ENCODE measurements at places on chromosomes 3 and 15.

DNA sequence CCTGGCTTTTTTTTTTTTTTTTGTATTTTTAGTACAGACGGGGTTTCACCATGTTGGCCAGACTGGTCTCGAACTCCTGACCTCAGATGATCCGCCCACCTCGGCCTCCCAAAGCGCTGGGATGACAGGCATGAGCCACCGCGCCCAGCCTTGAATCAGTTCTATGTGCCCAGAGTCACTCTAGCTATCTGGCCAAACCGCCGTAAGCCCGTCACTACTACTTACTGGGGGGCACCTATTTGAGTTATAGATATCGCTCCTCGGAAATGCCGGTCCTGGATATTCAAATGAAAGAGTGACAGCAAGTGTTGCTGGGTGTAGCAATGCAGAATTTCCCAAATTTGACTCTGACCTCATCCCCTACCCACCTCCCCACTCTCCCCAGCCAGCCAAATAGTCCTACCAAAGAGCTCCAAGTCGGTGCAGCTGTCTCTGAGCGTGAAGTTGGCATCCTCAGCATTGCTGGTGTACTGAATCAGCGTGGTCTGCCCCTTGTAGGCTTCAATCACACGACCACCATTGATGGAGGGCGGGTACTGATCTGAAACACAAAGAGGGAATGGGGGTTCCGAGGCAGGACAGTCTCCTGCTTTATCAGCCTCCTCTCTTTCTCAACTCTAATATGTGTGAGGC is 38.1 kb downstream of the MUC20 start:
- no peak for DNase-seq

GRCh38 chr3:107272471-107272870 is 104.8 kb upstream of the CCDC54 start:
- no peak for DNase-seq

- DNase-seq, result no peak
These were observed 1.3 kb downstream of the TNK2 start for GRCh38 chr3:195906865-195907683.

DNA sequence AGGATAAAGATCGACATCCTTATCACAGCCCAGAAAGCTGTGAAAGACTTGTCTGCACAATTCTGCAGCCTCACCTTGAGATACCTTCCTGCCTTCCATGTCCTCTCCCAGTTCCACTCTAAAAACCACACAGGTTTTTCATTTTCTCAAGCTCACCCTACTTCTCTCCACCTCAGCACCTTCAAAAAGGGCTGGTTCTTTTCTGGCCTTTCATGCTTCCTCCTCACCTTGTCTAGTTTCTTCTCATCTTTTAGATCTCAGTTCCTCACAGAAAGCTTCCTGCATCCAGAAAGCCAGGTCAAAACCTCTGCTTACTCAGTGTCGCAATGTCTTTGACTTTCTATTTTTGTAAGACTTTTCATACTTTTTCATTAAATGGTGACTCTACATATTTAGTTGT is 140.2 kb upstream of the STT3B start:
- DNase-seq, result no peak

- no peak for DNase-seq
These were observed 9.8 kb downstream of the HOMER2 start for GRCh38 chr15:82942691-82943090.

DNA sequence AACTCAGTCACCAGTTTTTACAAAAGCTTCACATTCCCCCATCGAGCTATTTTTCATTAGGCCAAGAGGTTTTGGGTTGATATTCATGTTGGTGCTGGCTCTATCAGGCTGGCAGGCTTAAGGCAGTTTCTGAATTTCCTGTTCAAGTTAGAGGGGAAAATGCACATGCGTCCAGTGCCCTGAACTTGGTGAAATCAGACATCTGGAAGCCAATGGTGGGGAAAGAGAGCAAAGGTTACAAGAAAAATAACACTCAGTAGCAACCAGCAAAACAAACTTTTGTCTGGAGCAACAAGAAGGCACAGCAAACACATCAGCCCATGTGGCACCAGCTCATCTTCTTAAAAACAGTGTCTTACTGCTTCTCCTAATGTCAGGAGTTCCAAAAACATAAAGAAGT is 155.6 kb upstream of the TSC22D2 start:
- no peak for DNase-seq

GRCh38 chr15:80626643-80627120 is 68.4 kb upstream of the ABHD17C start:
- DNase-seq, result no peak

DNA sequence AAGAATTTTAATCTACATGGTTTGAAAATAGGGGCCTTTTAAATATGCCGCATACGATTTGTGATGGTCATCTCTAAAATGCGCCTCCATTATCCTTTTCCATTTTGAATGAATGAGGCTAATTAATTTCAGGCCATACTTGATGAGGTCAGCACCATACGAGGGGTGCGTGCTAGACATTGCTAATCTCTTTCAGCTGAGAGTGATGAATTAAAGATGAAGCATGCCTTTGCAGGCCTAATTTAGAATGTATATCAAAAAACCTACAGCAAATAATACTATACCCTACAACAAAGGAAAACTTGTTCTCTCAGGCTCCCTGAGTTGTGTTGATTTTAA is 18.6 kb upstream of the NR2F2 start:
- no peak for DNase-seq

DNA sequence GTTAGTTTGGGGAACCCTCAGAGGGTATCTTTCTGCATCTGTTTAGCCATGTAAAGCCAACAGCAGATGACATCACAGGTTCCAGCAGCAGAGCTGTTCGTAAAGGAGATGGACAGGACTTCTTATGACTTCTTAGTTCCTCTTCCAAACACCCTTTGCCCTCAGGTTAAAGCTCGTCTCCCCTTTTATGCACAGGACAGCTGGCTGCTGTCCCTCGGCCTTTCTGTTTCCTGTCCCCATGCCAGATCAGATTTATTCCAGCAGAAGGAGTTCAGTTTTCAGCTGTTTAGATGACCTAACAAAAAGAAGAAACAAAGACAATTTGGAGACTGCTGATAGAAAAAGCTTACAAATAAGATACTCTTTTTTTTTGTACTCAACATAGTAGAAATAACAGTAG is 45.1 kb downstream of the SEC22A start:
- DNase-seq, result no peak

DNA sequence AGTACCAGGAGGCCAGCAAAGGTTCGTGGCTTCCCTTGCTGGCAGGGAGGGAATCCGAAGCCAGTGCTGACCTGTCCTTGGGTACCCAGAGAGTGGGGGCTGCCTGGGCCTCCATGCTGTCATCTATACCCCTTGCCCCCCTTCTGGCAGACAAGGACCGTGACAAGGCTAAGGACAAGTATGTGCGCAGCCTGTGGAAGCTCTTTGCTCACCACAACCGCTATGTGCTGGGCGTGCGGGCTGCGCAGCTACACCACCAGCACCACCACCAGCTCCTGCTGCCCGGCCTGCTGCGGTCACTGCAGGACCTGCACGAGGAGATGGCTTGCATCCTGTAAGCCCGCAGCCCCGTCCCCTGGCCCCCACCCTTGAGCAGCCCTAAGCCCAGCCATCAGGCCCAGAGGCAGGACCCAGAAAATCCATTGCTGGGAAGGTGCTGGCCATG is 2.8 kb downstream of the FES start:
- no peak for DNase-seq

DNA sequence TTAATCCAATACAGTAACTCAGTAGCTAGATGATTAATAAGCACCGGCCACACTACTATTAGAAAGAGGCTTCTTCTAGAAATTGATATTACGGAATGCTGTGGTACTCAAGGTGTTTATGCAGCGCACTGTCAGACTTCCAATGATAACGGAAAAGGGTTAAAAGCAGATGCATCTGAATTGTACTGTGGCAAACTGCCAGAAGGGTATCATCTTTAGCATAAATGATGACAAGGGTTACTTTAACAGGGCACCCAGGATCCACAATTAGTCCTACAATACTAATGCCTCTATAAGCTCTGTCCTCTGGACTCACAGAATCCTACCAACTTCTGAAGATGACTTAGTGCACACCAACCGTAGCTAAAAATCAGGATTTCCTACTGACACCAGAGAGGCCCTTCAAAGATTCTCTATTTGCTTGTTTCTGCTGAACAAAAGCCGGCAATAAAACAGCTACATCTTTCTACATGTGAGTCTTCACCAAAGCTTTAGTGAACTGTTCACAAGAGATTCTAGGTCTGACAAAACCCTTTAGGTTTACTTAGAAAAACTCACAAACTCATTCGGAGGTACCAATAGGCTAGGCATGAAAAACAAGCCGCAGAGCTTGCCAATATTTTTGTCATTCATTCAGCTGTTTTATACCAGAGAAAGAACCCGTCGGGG is 7.1 kb downstream of the SATB1 start:
- DNase-seq, result no peak

DNA sequence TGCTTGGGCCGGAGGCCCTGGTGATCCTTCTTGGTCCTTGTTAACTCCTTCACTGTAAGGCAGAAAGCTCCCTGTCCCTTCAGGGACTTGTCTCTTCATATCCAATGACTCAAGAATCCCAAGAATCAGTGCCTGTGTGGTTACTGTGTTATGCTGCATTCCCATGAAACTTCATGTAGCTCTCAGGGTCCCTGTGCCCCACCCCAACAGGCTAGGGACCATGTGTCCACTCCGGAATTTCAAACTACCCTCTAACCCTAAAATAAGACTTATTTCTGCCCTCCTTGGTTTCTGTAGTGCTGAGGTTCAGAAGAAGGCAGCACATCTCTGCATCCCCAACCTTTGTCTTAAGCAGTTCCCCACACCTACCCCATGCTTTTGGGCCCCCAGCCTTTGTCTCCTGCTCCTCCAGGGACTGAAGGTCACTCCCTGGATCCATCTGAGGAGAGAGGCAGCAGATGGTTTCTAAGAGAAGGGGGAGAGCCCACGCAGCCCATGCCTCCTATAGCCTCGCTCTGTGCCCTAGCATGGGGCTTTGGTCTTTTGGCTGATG is 531 bp upstream of the MAP1A start:
- DNase-seq, result no peak

- no peak for DNase-seq
These were observed 4.9 kb upstream of the TMEM212 start for GRCh38 chr3:171838218-171838720.

DNA sequence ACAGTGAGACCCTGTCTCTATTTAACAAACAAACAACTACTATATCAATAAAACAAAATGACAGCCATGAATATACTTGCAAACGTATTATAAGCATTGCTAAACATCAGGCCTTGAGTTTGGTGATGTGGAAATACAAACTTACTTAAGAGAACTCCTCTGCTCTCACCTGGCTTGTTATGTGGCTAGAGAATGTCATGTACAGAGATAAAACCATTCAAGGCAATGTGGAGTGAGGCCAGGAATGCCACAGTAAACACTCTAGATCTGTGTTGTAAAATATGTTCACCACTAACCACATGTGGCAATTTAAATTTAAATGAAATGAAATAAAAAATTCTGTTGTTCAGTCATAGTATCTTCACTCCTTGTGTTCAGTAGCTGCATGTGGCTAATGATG is 22.7 kb upstream of the RARB start:
- no peak for DNase-seq

DNA sequence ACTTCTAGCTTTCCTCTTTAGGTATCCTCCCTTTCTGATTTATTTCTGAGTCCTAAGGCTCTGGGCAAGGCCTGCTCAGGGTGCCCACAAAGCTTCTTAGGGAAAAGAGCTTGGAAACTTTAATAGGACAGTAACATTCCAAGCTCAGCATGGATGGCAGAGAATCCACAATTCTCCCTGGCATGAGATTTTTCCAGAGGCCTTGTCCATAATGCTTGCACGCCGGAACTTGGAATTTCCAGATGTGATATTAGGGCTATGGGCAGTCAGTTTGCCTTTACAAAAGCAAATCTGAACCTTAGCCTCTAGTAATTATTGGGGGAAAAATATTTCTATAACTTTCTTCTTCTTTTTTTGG is 139.0 kb upstream of the RBMS3 start:
- no peak for DNase-seq

GRCh38 chr15:74377831-74378766 is 10.7 kb upstream of the CYP11A1 start:
- no peak for DNase-seq

DNA sequence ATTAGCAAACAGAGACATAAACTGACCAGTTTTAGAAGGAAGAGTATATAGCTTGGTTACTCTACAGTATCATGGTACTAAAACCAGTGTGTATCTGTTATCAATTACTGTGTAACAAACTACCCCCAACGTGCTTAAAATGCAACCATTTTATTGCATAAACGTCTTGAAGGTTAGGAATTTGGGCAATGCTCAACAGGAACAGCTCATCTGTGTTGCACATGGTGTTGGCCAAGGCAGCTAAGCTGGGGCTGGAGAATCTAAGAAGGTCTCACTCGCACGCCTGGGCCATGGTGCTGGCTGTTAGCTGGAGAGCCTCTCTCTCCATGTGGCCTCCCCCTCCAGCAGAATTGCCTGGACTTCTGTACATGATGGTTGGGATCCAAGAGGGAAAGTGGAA is 81.2 kb upstream of the THBS1 start:
- DNase-seq, result no peak

GRCh38 chr15:76575679-76576078 is 239.1 kb downstream of the ISL2 start:
- DNase-seq, result no peak

DNA sequence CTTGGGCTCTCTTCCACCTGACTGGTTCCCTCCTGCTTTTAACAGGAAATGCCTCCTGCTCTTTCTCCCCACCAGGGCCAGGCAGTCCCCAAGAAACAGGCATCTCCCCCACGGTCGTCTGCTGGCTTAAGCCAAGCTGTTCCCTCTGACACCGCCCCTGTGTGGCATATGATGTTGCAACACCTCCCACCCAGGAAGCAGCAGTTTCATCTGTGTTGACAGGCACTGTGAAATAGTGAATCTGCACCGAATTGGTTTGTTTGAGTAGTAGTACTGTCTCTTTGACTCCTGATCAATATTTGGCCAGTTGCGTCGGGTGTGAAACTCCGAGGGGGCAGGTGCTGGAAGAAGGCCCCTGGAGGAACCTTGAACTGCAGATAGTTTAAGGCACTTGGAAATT is 188.8 kb downstream of the FEZF2 start:
- DNase-seq, result no peak

DNA sequence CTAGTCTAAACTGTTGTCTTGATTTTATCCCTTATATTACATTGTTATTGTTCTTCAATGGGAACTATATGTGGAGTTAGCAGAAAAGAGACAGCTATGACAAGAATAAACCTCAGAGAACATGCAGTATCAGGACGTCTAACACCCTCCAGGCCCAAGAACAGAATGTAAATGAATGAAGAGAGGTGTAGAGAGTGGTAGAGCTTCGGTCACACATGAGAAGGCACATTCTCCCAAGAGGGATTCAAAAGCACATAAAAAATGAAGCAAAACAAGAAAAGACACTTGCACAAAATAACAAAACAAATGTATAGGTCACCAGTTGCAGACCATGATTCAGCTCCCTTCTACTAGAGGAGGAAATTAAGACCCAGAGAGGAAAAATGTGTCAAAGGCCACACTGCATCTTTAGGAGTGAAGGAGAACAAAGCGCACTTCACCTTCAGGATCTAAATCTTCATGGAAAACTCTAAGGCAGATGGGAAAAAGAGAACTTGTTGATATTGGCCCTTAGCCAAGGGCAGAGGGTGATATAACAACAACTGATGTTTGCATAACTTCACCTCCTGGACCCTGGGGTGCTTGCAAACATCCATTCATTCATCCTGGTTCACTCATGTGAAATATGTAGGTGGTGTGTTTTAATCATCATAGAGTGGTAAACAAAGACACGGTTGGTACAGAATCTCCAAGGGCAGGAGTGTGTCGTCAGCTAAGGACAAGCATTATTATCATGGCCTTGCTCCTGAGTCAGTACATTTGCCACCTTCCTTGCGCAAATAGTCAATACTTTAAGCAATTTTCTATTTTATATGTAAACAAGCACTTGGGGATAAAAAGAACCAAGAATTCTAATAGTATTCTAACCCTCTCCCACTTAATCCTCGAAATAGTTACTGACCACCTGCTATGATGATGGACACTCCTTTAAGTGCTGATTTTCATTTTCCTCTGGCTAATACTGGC is 8.8 kb downstream of the NEK10 start:
- no peak for DNase-seq
